ENCODE measurements at places on chromosomes 6 and 20.

DNA sequence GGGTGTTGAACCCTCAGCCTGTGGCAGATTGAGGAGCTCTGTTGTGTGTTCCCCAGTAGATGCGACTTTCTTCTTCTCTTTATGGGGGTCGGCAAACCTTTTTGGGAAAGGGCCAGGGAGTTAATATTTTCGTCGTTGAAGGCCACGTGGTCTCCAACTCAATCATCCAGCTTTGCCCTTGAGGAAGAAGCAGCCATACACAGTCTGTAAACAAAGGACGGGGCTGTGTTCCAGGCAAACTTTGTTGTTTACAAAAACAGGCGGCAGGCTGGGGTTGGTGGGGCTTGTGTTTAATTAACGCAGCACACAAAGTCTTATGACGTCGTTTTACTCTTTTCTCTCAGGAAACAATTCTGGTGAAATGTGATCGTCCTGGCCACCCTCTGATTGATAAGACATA, 20.2 kb downstream of the KIF25 start:
- no peak for DNase-seq

DNA sequence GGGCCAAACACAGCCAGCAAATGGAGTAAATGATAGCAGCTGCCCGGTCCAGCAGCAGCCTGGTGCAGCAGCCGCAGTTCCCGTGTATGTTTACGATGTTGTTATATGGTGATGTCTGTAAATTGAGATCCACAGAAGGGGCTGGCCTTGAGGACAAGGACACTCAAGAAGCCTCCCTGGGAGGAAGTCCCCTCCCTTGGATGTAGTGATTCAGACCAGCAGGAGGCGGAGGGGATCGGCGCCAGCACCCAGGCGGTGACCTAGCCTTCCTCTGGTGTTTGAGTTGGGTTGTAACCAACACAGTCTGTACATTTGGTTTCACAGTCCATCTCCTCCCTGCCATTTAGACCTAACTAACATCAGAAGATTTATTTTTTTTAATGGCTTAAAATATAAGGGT, 187.8 kb downstream of the SYNDIG1 start:
- no peak for DNase-seq

GRCh38 chr6:105954148-105954547, 132.0 kb upstream of the PRDM1 start:
- no peak for DNase-seq

DNA sequence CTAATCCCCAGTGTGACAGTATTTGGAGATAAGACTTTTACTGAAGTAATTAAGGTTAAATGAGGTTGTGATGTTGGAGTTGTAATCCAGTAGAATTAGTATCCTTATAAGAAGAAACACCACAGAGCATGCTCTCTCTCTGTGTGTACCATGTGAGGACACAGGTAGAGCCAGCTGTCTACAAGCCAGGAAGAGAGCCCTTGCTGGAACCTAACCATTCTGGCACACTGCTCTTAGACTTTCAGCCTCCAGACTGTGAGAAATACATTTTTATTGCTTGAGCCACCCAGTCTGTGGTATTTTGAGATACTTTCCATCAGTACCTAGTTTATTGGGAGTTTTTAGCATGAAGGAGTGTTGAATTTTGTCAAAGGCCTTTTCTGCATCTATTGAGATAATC, 110.2 kb downstream of the PHF3 start:
- DNase-seq = no peak

- peak; percentile 50 for DNase-seq
Observed at GRCh38 chr6:35047265-35048011, 93.7 kb downstream of the TCP11 start.

DNA sequence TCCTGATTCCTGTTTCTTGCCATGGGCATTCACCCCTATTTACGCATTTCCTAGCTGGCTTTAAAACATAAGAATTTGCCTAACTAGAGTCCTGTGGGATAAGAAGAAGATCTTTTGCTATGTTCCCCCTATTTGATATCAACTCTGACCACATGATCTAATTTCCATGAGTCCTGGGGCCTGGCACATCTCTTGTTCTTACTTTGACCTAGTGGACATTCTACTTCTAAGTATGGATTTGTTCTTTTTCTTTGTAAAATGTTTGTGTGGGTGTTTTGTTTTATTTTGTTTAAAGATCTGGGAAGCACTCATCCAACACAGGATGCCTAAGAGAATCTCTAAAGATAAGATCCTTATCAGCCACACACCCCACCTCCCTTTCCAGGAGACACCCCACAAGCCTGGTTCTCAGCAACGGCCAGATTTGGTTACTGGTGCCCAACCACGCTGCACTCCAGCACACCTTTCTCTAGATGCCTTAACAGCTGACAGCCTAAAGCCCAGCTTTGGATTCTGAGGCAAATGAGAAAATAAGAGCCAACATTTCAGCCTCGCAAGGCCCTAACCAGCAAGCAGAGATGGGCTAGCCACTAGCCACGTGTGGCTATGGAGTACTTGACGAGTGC, 74.7 kb downstream of the SLC23A2 start:
- no peak for DNase-seq
